NCI-H1436 (cell line): ENCODE measurements at places on chromosomes 2 and 18.
A peak's percentile ranks its signal among the peaks of the same experiment; 100 is the strongest.

GRCh38 chr2:156385242-156385641 is 50.9 kb upstream of the GPD2 start:
- DNase-seq = no peak

DNA sequence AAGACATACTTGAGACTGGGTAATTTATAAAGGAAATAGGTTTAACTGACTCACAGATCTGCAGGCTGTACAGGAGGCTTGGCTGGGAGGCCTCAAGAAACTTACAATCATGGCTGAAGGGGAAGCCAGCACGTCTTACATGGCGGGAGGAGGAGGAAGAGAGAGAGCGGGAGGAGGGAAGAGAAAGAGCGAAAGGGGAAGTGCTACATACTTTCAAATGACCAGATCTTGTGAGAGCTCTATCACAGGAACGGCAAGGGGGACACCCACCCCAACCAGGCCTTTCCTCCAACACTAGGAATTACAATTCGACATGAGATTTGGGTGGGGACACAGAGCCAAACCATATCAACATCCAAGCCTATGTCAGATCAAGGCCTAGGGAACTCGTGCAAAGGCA is 24.2 kb downstream of the MYL12B start:
- DNase-seq = no peak

DNA sequence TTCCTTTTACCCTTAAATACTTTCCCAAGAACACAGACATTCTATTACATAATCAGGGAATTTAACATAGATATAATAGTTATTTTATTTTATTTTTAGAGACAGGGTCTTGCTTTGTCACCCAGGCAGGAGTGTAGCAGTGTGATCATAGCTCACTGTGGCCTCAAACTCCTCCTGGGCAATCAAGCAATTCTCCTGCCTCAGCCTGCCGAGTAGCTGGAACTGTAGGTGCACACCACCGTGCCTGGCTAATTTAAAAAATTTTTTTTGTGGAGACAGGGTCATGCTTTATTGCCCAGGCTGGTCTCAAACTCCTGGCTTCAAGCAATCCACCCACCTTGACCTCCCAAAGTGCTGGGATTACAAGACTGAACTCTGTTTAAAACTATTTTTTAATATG is 45.6 kb downstream of the SLC4A1AP start:
- no peak for DNase-seq

DNA sequence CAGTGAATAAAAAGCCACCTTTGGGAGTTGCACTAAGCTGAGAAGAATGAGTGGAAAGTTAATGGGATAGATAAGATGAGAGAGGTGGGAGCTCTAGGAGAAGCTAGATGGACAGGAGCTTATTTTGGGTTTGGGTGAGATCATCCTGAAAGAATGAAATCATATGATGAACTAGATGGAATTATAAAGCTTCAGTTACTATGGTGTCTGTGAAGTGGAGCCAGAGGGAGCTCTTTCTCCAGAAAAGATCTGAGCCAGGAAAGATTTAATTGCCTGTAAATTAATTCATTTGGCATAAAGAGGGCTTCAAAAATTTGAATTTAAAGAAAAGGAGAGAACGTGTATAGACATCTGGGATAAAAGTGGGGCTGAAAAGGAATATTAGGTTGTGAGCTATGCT is 10.3 kb downstream of the DNAH6 start:
- DNase-seq = no peak

- DNase-seq = no peak
These were observed 102.6 kb downstream of the HDAC4 start for GRCh38 chr2:239298116-239298804.

DNA sequence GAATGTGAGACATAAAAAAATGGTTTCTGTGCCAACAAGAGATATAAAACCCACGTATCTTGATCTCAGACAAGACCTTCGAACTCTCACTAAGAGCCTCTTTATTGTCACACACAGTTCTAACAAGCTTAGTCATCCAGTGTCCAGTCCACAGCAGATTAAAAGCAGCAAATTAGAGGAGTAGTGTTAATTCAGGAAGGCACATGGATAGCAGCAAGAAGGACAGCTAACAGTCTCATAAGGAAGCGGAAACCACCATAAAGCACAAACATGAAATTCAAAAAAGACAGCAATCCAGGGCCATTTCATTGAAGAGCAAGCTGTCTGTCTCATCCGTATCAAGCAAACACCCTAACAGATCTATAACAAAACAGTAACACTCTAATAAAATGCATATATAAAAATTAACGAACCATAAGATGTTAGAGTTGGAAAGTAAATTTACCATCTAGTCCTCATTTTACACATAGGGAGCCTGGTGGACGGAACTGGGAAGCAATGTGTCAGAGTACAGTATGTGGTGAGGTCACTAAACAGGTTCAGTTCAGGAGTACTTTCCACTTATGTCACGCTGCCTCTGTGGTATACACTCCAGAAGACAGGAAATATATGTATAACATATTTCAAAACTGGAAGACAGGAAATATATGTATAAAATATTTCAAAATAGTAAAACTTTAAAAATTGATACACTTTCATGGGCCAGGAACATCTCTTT is 18.3 kb downstream of the AAK1 start:
- DNase-seq = no peak

- DNase-seq = no peak
These were observed 264.8 kb upstream of the HNRNPA3 start for GRCh38 chr2:176947754-176948153.

GRCh38 chr18:66676699-66677098 is 72.8 kb upstream of the CDH19 start:
- DNase-seq = no peak

DNA sequence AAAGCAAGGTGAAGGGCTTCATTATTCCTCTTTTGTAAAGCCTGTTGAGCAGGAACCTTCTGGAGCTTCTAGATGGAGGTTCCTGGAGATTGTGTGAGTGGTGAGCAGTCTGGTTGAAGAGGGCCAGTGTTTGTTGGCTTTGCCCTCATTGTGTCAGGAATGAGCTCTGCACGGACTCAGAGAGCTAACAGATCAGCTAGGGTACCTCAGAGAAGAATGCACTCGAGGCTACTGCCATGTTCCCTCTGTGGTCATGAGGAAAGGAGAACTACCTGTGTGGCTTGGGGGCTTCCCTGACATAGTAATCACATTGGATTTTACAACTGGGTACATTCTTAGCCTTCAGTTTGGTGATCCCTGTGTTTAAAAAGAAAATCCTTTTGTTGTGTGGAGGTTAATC is 46.6 kb downstream of the SPTBN1 start:
- no peak for DNase-seq

- DNase-seq = no peak
These were observed 21.0 kb upstream of the CDKL4 start for GRCh38 chr2:39264733-39265132.

GRCh38 chr18:74950479-74950878 is 258.5 kb downstream of the PTGR3 start:
- DNase-seq = no peak

GRCh38 chr2:77161009-77161408 is 361.2 kb downstream of the LRRTM4 start:
- no peak for DNase-seq

DNA sequence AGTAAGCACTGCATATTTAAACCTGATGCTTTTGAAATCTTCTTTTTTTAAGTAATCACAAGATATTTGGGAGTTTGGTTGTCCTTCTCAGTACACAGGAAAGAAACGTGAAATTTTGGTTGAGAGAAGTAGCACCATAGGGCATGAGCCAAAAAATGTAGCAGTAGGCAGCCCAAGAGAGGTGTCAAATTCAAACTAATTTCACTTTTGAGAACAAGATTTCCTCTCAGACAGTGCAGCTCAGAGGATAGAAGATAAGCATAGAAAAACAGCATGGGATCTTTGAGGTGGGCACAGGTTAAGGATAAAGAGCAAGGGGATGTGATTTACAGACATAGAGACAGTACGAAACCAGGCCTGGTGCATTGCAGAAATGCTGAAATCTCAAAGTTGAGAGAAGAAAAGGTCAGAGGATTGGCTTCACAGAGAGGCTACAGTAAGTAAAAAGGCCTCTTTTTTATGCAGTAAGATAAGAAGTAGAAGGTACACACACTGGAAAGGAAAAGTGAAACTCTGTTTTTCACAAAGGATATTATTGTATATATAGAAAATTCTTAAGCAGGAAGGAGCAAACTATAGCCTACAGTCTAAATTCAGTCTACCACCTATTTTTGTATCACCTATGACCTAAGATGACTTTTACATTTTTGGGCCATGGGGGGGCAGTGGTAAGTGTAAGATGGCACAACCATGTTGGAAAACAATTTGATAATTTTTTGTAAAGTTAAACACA is 89.8 kb downstream of the PKP4 start:
- no peak for DNase-seq

DNA sequence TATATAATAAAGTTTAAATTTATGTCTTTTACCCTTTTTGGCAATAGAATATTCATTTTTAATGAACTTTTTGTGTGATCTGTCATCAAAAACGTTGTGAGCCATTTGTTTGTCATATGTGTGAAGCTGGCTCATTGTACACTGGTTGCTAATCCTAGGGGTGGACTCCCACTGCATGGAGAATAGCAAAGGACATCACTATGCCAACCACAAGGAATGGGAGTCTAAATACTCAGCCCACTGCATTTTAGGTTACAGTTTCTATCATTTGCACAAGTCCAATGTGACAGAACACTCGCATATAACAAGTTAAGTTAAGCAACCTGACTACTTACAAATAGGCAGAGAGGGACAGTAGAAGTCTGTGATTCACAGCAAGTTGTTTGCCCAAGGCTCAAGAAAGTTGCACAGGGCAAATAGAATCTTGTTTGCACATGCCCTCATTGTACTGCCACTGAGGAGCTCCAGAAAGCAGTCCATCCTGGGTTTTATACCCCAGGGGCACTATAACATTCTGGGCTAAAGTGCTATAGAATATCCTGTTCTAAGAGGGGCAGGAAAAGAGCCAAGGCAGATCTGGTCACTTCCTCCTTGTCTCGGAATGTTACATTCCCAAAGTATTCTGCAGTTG is 545.9 kb upstream of the GCFC2 start:
- DNase-seq = no peak

DNA sequence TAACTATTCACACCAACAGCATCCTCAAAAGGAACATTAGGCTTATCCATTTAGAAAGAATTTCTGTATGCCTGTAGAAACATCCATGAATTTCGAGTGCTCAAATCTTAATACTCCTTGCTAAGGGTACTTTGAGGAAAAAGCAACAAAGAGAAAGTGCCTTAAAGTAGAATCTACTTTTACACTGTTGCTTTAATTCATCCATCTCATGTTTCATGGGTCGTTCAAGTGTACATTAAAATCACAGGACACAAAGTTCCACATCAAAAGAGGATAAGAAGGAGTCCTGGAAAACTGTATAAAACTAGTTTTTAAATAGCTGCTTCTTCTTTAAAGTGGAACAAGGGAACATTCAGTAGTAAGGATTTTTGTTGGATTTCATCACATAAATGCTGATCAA is 54.5 kb downstream of the LRP1B start:
- no peak for DNase-seq

DNA sequence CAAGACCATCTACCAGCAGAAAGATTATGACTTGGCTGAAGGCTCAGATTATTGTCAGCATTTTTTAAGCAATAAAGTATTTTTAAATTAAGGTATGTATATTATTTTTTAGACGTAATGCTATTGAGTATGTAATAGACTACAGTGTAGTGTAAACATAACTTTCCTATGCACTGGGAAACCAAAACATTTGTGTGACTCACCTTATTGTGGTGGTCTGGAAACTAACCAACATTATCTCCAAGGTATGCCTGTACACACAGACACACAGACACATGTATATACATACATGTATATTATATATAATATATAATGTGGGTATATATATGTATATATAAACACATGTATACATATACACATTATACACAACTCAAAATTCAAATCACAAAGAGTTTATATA is 9.1 kb upstream of the TMEFF2 start:
- DNase-seq = no peak

GRCh38 chr2:69979902-69980807 is 18.7 kb upstream of the ASPRV1 start:
- DNase-seq = no peak

DNA sequence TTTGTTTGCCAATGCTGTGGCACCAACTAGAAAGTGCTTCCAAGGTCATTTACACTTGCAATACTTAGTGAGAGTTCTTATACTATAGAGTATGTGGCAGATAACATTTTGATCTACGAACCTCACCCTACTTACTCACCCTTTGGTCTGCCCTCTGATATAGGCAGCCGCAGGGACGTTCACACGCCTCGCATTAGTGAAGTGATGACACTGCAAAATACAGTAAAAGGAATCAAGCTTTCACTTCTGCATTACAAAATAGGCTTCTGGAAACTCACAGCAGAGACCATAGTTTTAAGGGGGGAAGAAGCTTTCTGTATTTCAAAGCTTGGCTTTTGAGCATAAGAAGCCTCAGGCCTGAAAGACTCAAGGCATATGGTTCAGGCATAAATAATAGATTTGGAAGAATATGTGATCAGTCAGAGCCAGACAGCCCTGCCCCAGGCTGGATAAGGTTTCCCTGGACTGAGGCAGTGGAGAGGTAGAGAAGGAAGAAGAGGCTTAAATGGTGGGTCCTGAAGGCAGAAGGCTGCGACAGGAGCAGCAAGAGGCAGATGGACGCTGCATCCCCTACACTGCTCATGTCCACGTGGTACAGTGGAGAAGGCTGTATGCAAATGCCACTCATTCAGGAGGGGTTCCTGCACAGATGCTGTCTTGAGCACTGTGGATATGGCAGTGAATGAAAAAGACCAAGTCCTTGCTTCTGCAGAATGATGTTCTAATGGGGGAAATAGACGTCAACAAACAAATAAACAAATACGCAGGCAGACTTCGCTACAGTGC is 63.1 kb downstream of the FECH start:
- no peak for DNase-seq

DNA sequence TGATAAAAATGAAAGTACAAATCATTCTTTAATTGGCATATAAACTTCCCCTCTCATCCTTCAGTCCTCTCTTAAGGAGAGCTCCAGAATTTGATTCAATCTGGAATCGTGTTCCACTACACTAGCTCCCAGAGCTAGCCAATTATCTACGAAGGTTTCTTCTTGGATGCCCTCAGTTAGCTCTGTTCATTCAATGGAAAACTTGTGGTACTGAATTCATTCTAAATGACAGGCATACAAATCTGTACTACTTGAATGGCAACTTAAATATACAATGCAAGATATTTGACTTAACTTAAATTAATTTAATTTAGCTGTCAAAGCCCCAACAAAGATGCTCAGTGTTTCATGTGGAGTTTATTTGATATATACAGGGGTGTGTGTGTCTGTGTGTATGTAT is 1474.2 kb upstream of the CELF4 start:
- no peak for DNase-seq

DNA sequence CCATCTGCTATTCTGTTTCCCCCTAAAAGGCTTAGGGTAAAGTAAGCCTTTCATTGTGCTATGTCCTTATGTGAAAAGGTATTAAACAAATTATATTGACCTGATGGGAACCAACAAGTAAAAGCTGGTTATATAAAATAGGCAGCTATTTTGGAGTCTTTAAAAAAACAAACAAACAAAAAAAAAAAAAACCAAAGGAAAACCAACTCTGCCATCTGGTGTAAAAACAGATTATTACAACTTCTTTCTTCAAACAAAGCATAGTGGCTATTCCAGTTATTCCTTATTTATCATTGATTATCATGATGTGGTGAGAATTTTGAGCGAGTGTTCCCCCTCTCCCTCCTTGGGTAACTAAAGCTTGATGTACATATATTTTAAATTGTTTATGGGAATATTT is 122.3 kb upstream of the FHL2 start:
- DNase-seq = peak; percentile 8

GRCh38 chr2:6184532-6185292 is 492.5 kb downstream of the SOX11 start:
- DNase-seq = peak; percentile 5

GRCh38 chr2:227862227-227862740 is 9.1 kb upstream of the DAW1 start:
- DNase-seq = peak; percentile 7
